ENCODE measurements at places on chromosomes 16 and 17.

DNA sequence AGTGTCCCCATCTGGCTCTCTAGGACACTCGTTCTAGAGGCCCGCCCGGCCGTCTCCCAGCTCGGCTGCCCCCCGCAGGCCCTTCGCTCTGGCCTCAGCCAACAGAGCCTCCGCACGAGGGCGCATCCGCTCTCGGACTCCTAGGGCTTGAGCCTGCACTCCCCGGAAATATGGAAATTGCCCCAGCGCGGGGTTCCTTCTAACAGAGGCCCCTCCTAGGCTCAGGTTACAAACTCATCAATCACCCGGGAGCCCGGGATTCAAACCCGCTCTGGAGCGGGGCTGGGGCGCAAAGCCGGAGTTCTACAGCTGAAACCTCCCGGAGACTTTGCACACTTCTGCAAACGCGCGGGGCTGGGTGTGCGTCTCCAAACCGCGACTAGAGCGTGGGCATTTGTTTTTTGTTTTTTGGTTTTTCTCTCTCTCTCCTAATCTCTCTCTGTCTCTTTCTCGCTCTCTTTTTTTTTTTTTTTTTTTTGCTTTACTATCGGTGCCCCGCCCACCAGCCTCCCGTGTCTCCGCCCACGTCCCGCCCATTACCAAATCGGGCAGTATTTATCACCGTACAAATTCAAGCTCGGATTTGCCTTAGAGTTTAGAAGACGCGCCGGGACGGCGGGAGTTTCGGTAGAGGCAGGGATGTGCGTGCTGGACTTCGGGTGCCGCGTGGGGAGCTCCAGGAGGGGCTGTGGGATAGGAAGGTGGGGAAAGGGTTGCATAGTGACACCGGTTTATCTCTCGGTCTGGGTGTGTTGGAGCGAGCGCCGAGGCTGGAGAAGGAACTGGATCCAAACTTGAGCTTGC, 2.4 kb upstream of the FOXL1 start:
- no peak for DNase-seq

- no peak for DNase-seq
These were observed 16.1 kb upstream of the NAGS start for GRCh38 chr17:43988301-43988700.

GRCh38 chr17:80845863-80846671, 145.6 kb upstream of the CHMP6 start:
- DNase-seq, result no peak

- DNase-seq, result peak; percentile 31
These were observed 1.0 kb downstream of the EEF2K start for GRCh38 chr16:22206842-22207714.

DNA sequence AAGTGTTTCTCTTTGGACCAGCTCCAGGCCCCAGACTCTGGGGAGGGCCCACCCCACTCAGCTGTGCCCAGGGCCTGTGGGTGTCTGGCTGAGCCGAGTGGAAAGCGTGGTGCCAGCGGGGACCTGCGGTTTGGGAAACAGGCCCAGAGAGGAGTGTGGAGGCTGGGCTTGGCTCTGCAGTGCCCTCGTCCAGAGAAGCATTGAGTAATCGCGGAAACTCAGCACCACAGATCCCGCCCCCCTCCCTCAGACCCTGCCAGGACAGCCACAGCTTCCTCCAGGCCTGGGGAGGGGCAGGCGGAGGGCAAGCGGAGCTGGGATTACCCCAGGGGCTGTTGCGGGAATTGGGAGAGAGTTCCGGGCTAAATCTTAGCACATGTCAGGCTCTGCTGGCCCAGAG, 14.6 kb upstream of the PITPNA start:
- no peak for DNase-seq

- DNase-seq, result no peak
These were observed 138.6 kb downstream of the CDH11 start for GRCh38 chr16:64983231-64983630.

DNA sequence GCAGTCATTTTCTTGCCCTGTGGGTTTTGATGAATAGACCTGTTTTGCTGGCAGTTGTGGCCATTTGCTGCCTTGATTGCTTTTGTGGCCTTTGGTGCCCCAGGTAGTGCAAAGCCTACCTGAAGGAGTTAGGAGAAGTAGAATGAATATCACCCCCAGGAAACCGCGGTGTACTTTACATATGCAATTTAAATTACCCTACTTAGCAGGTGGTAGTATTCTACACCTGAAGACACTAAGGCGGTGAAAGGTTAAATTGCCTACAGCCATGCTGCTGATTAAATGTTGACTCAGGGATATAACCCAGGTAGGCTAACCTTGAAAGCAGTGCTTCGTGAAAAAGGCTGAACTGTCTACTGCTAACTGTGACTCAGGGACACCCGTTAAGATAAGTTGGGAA, 27.2 kb upstream of the WWOX start:
- DNase-seq, result no peak

DNA sequence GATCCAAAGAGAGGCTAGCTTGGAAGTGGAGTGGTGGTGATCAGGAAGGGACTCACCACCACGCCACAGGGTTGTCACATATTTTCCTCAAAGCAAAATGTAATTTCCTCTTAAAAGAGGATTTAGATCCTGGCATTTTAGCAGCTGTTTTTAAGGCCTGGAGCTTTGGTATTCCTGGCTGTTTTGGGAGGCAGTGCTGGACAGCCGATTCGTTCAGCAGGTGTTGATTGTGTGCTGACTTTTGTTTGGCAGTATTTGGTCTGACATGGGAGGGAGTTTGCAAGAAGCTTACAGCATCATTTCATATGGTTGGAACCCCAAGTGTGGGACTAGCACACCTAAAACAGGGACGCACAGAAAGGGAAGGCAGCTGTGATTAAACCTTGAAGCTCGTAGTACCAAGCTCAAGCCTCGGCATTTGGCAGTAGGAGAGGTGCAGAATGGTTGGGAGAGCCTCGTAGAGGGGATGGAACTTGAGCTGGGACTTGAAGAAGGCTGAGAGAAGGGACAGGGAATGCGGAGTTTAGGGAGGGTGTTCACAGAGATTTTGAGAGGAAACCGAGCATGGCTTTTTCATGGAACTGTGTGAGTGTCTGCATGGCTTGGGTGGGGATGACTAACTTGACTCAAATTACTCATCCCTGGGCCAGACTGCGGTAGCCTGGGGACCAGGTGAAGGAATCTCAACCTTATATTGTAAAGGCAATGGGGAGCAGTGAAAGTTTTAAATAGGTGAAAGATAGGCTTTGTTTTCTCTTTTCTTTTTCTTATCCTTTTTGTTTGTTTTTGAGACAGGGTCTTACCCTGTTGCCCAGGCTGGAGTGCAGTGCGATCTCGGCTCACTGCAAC, 52.3 kb downstream of the RPTOR start:
- no peak for DNase-seq

All from GM12878 (cell line).